ENCODE measurements at places on chromosomes 3 and 15. TPM values are rescaled to one million over a fixed set of nuclear protein-coding genes. Genes with fewer than 3 reads are reported as not detected.

The TSEN2 gene
- total RNA-seq: 17.7 TPM

The ISLR gene
- total RNA-seq: 1.7 TPM

DNA sequence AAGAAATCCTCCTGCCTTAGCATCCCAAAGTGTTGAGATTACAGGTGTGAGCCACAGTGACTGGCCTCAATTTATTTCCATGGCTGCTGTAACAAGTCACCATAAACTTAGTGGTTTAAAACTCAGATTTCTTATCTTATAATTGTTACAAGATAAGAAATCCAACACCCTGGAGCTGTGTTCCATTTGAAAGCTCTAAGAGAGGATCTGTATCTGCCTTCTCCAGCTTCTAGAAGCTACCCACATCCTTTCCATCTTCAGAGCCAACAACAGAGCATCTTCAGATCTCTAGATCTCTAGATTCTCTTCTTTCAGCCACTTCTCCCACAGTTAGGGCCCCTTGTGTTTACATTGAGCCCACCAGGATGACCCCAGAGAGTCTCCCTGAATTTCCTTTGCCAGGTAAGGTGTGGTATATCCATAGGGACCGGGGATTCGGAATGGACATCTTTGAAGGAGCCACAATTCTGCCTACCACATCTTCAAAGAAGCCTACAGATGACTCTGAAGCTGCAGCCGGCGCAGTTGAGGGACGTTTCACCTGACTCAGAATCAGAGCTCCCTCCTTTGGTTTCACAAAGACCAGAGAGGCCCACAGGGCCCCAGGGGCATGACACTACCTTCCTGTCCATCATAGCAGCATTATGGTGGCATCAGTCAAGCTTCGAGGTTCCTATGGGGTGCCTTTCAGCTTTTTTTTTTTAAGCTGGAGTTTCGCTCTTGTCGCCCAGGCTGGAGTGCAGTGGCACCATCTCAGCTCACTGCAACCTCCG is 87.0 kb upstream of the IGF1R start:
- DNase-seq: no peak

The CLDN18 gene
- 0.26 TPM for total RNA-seq

GRCh38 chr3:12175137-12175593 is 16.5 kb upstream of the TIMP4 start:
- DNase-seq: no peak

The TNIK gene
- total RNA-seq: 74.3 TPM

Measured in GM12878 (cell line).